ENCODE measurements at places on chromosomes 12 and 14. TPM values are rescaled to one million over a fixed set of nuclear protein-coding genes. Genes with fewer than 3 reads are reported as not detected.
A peak's percentile ranks its signal among the peaks of the same experiment; 100 is the strongest.

GRCh38 chr14:26984311-26985177 lies 386.7 kb upstream of the NOVA1 start:
- DNase-seq, result peak; percentile 41

DNA sequence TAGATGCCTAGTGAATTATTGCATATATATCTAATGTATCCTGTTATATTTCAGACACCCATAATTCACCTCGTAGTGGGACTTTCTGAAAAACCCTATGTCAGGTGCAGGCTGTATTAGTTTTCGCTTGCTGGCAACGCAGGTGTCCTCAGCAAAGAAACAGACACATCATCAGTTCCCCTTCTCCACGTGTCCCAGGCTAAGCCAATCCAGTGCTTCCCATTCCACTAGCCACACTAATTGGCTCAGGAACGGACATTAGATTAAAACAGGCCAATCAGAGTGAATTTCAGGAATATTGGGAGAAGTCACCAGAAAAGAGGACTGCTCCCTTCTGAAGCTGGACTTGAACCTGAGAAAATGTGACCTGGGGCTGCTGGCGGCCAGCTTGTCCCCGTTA lies 151.3 kb downstream of the PTPN11 start:
- DNase-seq, result no peak

DNA sequence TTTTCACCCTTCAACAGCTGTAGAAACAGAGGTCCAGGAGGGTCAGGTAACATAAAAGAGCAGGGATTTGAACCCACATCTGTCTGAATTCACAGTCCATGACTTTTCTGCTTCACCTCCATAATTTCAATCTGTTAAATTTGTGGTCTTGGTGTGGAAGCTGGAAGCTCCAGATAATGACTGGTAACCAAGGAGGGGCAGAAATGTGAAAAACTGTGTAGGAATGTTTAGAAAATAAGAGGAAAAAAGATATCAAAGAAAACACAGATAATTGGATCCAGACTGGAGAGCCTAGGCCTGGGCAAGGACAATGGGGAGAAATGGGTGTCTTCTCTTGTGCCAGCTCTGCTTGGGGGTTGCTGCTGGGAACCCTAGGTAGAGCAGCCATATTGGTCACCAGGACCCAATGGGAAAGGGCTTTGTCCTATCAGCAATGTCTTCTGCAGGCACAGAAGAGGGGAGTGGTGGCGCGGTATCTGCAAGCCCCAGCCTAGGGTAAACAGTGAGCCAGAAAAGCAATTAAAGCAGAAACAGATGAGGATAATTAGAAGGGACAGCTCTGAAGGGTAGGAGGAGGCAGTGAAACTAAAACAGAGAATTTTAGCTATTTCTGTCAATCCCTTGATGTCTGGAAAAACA lies 54.3 kb upstream of the CCDC91 start:
- DNase-seq, result no peak

- no peak for DNase-seq
Observed at GRCh38 chr14:104249706-104250105, 111.3 kb downstream of the KIF26A start.

DNA sequence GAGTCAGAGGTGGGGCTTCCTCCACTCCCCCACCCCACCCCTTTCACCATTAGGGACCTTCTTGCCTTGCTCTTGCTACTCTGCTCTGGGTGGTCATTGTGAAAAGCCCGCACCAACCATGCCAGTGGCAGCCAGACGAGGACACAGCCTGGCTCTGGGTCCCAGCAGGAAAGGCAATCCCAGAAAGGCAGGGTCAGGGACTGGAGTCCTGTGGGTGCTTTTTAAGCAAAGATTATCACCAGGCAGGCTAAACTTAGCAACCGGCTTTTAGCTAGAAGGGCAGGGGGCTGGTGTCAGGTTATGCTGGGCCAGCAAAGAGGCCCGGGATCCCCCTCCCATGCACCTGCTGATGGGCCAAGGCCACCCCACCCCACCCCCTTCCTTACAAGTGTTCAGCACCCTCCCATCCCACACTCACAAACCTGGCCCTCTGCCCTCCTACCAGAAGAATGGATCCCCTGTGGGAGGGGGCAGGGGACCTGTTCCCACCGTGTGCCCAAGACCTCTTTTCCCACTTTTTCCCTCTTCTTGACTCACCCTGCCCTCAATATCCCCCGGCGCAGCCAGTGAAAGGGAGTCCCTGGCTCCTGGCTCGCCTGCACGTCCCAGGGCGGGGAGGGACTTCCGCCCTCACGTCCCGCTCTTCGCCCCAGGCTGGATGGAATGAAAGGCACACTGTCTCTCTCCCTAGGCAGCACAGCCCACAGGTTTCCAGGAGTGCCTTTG lies 1.2 kb upstream of the GAPDH start:
- peak; percentile 53 for DNase-seq

DNA sequence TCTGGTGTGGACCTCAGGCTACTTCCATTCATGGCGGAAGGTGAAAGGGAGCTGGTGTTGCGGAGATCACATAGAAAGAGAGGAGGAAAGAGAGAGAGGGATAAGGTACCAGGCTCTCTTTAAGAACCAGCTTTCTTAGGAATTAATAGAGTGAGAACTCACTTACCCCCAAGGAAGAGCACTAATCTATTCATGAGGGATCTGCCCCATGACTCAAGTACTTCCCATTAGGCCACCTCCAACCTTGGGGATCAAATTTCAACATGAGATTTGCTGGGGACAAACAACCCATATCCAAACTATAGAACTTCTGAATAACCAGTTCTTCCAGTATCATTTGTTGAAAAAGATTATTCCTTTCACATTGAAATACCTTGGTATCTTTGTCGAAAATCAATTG lies 34.0 kb upstream of the C2CD5 start:
- DNase-seq, result no peak

GRCh38 chr12:85626784-85627171 lies 209.4 kb downstream of the RASSF9 start:
- no peak for DNase-seq

DNA sequence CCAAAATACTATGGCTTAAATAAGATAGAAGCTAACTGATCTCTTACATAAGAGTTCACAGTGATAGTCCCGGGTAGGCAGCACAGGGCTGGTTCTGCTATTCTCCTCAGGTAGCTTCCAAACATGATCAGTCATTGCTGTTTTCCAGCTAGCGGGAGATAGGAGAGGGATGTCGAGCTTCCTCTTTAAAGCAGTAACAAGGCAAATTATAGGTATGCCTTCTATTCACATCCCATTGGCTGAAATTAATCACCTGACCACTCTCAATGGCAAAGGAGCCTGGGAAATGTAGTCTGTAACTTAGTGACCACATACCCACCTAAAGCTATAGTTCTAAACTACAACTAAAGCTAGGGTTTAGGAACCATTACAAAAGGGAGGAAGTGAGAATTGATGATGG lies 34.5 kb upstream of the VRK1 start:
- DNase-seq, result peak; percentile 25

DNA sequence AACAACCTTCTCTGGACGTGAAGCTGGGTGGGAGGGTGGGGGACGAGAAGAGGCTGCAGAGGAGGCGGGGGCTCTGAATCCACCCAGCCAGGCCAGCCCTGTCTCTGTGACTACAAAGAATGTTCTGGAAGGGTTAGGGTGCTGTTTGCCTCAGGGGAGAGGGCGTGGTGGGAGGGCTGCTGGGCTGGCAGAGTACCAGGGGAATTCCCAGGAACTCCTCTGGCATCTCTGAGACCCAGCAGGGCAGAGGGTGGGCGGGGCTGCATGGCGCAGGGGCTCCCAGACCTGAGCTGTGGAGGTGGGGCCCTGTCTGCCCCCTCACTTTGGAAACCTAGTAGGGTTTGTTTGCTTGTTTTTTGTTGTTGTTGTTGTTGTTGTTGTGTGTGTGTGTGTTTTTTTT lies 45.5 kb upstream of the FZD10 start:
- no peak for DNase-seq

- DNase-seq, result peak; percentile 50
Observed at GRCh38 chr12:56358836-56359532, 923 bp downstream of the STAT2 start.

DNA sequence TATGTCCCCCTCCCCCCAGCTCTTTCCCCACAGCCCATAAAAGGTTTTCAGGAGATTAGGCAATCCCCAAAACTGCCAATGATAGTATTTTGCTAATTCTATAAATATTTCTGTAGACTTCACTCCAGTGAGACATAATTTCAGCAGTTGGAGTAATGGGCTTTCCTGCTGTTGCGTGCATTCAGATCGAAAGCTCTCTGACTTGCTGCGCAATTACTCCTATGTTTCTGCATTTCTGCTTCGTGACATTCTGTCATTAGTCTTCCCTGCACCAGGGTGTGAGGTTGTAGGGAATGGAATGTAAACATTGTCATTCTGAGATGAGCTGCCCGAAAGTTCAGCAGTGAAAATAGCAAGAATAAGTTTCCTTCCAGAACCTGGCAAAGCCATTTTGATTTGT lies 58.2 kb downstream of the SAMD4A start:
- DNase-seq, result no peak

GRCh38 chr12:69417741-69418167 lies 52.4 kb upstream of the FRS2 start:
- no peak for DNase-seq

- no peak for DNase-seq
Observed at GRCh38 chr12:130212384-130212989, 50.2 kb downstream of the FZD10 start.

DNA sequence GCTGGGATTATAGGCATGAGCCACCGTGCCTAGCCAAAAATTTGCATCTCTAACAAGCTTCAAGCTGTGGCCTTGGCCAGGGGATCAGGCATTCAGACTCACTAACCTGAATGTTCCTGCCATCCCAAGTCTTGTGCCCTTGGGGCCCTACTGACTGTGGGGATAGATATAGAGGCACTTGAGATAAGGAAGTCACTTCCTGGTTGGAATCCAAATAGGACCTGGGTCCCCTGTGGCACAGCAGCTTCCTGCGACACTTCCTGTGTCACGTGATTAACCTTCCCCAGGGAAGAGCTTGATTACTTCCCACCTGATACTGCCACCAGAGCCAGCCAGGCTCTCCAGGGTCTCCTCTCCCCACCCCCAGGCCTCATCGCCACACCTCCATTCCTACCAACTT lies 128.2 kb downstream of the BCL11B start:
- no peak for DNase-seq

DNA sequence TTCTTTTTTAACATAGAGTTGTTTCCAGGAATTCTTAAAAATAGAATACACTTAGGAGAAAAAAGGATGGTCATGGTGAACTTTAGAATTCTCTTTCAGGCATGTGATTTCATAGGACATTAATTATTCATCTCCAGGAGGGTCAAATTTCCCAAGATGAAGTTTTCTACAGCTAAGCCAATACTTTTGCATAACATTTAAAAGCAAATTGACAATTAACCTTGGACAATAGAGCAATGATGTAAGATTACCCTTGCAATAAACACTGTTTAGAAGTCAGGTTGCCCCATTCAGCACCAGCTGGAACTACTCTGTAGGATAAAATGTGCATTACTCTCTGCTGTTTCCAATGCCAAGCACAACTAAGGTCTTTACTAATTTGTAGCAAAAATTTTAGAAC lies 49.5 kb downstream of the SIX1 start:
- DNase-seq, result no peak

- no peak for DNase-seq
Observed at GRCh38 chr12:89890161-89890560, 181.5 kb upstream of the ATP2B1 start.

DNA sequence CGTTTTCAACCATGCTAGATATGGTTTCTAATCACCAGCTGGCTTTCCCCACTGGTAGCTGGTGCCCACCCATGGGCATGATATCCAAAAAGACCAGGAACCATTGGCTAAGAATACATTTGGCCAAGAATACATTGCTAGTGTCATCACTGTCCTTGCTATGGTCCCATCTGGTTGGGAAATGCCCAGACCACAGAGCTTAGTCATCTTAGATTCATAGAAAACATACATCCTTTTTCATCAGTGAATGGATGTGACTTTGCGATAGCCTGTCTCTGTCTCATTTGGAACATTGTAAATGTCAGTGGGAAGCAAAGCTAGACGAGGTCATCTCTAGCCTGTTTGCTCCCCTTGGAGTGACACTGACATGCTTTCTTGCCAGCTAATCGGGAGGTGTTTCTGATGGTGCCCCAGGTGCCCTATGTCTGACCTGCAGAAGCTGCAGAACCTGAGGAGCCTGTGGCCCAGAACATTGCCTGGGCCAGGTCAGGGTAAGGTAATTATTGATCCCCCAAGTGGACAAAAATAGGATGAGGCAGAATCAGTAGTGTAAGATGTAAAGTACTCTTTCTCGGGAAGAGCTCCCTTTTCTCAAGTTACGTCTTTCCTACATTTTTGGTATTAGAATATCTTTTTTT lies 194.8 kb downstream of the SLC41A2 start:
- DNase-seq, result peak; percentile 49

- DNase-seq, result no peak
Observed at GRCh38 chr12:94145191-94145983, 3.0 kb upstream of the PLXNC1 start.

GRCh38 chr12:5718073-5718472 lies 227.0 kb downstream of the ANO2 start:
- no peak for DNase-seq

DNA sequence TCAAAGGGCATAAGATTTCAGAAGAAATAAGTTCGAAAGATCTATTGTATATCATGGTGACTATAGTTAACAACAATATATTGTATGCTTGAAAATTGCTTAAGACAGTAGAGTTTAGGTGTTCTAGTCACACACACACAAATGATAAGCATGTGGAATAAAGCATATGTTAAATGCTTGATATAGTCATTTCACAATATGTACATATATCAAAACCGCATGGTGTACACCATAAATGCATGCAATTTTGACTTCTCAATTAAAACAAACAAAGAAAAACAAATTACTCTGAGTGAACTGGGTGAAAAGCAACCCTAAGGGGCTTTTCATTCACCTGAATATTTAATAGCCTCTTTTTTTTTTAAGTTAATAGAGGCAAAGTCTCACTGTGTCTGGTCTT lies 40.3 kb upstream of the BCAT1 start:
- no peak for DNase-seq

DNA sequence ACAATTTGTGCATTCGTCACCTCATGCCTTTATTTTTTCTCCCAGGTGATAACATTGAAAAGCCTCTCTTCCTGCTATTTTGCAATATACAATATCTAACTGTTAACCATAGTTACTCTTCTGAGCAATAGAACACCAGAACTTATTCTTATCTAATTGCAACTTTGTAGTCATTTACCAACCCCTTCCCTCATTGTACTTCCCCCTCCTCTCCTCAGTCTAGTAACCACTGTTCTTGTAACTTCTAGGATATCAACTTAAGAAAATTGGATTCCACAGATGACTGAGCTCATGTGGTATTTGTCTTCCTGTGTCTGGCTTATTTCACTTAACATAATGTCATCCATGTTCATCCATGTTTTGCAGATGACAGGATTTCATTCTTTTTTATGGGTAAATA lies 7.6 kb downstream of the MUCL1 start:
- no peak for DNase-seq

The ZDHHC22 gene
- total RNA-seq, result not detected

The CLEC2A gene
- not detected for total RNA-seq

The KLRC2 gene
- not detected for total RNA-seq

The KCNK10 gene
- not detected for total RNA-seq

The CLEC1A gene
- not detected for total RNA-seq

The CLEC4C gene
- total RNA-seq, result not detected

The CLECL1 gene
- total RNA-seq, result 1.7 TPM

Data from activated naive CD4-positive, alpha-beta T cell treated with anti-CD3 and anti-CD28 coated beads for 36 hours (primary cell).